Left hindlimb (tissue), 1 donor: ENCODE measurements at places on chromosomes 6 and 20.
A peak's percentile ranks its signal among the peaks of the same experiment; 100 is the strongest.

- no peak for DNase-seq
These were observed 157.0 kb upstream of the CITED2 start for GRCh38 chr6:139531148-139532115.

DNA sequence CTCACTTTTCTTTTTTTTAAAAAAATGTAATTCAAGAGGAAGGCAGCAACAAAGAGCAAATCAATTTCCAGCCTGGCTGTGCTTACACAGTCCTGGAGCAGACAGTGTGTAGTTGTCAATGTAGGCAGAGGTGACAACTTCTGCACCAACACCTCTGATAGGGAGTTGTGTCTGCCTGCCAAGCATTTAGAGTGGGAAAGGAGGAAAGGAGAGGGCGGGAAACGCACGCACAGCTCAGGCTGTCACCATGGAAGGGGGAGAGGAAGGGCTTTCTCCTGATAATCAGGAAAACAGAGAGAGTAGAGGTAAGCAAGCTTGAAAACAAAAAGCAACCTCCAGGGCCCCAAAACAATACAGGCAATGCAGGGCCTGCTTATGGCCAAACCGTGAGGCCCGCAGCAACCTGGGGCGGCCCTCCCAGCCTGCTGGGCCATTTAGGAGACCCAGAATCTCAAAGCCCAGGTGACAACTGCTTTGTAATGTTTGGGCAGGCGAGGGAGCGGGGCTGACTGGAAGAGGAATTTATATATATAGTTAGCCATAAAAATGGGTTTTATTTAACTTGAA, 41.5 kb upstream of the GFOD1 start:
- no peak for DNase-seq

GRCh38 chr20:35598899-35599775, 16.5 kb upstream of the SPAG4 start:
- DNase-seq: no peak

GRCh38 chr6:5754904-5755303, 251.8 kb downstream of the NRN1 start:
- DNase-seq: no peak

GRCh38 chr6:168132531-168133167, 53.6 kb upstream of the FRMD1 start:
- peak; percentile 71 for DNase-seq

- DNase-seq: no peak
These were observed 9.2 kb downstream of the SCP2D1 start for GRCh38 chr20:18822832-18823231.

DNA sequence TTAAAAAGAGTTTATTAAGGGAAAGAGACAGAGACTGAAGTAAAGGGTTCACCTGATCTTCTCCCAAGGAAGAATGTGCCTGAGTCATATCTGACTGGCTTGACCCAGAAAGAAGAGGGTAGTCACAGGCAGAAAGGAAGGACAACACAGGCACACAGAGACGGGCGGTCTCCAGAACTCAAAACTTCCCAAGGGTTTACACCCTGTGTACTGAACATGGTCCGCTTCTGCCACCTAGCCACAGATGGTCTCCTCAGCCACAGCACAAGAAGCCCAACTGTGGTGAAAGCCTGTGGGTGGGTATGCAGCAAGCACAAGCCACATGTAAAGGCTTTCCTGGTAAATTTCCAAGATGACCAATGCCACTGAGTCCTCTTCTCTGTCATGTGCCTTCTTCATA, 17.2 kb downstream of the UNC5CL start:
- DNase-seq: peak; percentile 39

- DNase-seq: no peak
These were observed 6.5 kb downstream of the FKBP1A start for GRCh38 chr20:1386323-1386722.

- no peak for DNase-seq
These were observed 97.8 kb upstream of the CARMIL1 start for GRCh38 chr6:25181350-25181724.

GRCh38 chr20:60092729-60093128, 134.5 kb downstream of the CDH26 start:
- DNase-seq: no peak

- no peak for DNase-seq
These were observed 110.5 kb downstream of the B3GAT2 start for GRCh38 chr6:70846207-70846835.

- no peak for DNase-seq
These were observed 26.5 kb upstream of the DACT2 start for GRCh38 chr6:168345896-168346754.

GRCh38 chr6:31186052-31186734, 15.7 kb upstream of the POU5F1 start:
- no peak for DNase-seq

GRCh38 chr6:33481192-33481591, 26.8 kb downstream of the ZBTB9 start:
- no peak for DNase-seq

GRCh38 chr6:3725145-3726047, 26.1 kb downstream of the PXDC1 start:
- DNase-seq: no peak

DNA sequence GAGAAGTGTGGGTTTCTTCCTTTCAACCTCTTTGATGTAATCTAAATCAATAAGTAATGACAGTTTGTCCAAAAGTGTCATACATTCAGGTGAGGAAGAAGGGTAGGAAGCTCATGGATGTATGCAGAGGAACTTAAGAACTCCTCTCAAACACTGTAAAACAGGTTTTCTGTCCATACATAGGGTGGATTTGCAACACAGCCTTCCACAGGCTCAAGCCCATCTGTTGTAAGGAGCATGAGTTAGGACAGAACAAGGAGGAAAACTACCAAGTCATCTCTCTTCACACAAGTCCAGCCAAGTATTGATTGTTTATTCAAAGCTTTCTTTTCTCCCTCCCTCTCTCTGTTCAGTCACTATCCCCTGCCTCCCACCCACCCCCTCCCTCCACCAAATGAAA, 49.0 kb upstream of the CDYL start:
- no peak for DNase-seq

DNA sequence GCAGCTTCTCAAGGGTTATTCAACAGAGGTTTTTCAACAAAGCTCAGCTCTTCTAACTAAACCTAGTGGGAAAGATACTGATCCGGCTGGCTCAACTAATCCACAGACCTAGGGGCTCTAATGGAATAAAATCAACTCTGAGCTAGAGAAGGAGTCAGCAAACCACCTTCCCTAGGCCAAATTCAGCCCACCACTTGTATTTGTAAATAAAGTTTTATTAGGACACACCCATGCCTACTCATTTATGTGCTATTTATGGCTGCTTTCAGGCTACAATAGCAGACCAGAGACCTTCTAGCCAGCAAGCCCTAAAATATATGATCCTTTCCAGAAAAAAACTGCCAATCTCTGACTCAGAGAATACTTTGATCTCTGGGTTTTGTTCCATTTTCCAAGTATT, 6.0 kb upstream of the RAB22A start:
- DNase-seq: no peak

DNA sequence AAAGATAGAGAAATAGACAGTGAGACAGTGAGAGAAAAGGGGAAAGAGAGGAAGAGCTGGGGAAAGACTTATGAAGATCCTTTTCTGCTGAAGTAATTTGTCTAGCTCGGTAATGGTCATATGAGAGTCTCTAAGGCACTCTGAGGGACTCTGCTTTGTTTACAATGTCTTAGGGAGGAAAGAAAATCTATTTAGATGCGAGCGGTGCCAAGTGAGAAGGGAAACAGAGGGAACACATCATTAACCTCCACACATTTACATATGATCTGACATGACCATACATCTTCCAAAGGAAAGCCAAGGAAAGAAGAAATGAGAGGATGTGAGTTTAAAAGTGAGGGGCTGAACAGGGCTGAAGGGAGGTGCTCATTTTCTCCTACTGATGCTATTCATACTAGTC, 862.3 kb upstream of the CITED2 start:
- DNase-seq: no peak
